Adrenal gland (tissue), 19 donors: ENCODE measurements at places on chromosomes 4 and X. TPM values are rescaled to one million over a fixed set of nuclear protein-coding genes. Genes with fewer than 3 reads are reported as not detected.

DCK gene
- total RNA-seq: 12.8 TPM

GRCh38 chr4:100082852-100083251, 107.4 kb downstream of the DDIT4L start:
- no peaks in the 10 kb centered on the region for H3K27me3 ChIP-seq
- no peak for DNase-seq
- H3K36me3 ChIP-seq: no peaks in the 10 kb centered on the region
- H3K27ac ChIP-seq: no peak overlapping the region

DRP2 gene
- 0.04 TPM for total RNA-seq

DNA sequence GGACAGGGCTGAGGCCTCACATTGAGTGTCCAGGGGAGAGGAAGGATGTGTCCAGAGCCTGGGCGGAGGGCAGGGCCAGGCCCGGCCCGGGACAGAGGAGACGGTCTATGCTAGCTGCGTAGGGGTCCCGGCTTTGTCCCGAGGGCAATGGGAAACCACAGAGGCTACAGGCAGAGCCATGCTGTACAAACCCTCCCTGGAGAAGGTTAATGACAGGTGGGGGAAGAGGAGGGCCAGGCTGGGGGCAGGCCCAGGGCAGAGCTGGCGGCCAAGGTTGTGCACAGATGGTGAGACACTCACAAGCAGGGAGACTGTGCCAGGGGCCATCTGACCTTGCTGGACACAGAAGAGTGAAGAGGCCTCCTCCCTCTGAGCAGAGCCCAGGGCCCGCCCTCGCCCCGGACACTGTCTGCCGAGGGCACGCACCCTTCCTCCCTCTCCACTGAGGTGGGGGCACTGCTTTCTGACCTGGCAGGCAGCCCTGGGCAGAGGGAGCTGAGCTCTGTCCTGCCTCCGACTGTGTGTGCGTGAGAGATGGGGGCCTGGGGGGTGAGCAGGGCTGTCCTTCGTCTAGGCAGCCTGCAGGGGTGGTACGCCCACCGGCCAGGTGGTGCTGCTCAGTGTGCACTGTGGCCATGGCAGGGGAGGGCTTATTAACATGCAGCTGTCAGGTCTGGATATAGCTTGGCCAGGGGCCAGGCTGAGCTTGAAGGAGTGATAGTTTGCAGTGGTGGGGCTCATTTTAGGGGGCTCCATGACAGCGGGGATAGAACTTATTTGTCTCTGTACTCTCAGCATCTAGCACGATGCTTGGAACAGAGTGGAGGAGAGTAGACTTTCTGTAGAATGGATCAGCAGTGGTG, 75.7 kb upstream of the LRPAP1 start:
- H3K36me3 ChIP-seq: no peaks in the 10 kb centered on the region
- H3K4me3 ChIP-seq: no peak overlapping the region

DNA sequence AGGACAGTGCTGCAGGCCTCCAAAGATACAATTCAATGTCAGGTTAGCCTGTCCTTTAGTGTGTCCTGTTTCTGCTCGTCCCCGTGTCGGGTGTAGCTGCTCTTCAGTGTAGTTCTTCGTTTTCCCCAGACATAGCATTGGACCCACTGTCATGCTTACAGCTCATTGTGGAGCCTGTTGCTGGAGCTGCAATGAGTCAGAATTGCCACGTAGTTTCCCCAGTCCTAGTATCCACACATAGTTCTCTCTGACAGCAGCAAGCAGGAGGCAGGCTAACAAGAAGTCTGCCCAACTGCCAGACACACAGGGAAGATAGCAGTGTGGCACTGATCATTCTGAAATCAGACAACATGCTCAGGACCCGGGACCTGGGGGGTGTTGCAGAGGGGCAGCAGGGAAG, 49.2 kb downstream of the MOSPD2 start:
- no peaks in the 10 kb centered on the region for H3K36me3 ChIP-seq
- H3K4me3 ChIP-seq: no peak overlapping the region
- H3K27ac ChIP-seq: no peak overlapping the region
- peak; percentile 14 for DNase-seq

DNA sequence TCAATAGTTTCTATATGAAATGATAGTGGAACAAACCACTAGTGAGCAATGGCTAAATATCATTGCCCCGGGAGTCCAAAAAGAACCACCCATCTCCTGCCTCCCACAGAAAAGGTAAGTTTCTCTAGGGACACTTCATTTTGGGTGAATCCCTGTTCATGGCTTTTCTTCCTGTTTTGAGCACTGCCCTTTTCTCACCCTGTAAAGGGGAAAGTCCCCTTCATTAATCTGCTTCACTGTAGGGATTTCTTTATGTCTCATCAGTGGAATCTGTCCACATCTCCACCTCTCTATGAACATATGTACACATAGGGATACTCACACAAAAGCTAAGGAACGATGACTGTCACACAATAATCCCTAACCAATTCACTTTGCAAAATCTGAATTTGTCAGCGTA, 28.6 kb downstream of the MAGED4 start:
- H3K4me1 ChIP-seq: no peaks in the 10 kb centered on the region
- peaks cover 31% of the 10 kb centered on the region for H3K27me3 ChIP-seq
- no peak overlapping the region for H3K4me3 ChIP-seq
- H3K36me3 ChIP-seq: no peaks in the 10 kb centered on the region
- DNase-seq: no peak

QRFPR gene
- total RNA-seq: 1.6 TPM

- no peaks in the 10 kb centered on the region for H3K27me3 ChIP-seq
- no peaks in the 10 kb centered on the region for H3K36me3 ChIP-seq
Observed at GRCh38 chrX:12955882-12956703, 18.8 kb upstream of the TMSB4X start.

DNA sequence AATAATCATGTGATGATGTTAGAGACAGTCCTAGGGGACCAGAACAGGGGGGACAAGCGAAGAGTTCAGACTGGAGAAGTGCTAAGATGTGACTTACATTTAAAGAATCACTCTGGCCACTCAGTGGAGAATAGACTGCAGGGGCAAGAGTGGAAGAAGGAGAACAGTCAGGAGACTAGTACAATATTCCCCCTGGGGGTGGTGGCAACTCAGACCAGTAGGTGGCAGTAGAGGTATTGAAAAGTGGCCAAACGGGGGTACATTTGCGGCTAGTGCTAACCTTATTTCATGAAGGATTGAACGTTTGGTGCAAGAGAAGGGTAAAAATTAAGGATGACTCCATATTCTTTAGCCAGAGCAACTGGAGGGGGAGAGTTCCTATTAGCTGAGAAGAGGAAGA, 2.7 kb upstream of the BMX start:
- peaks cover 20% of the 10 kb centered on the region for H3K27me3 ChIP-seq
- peak; percentile 35 for DNase-seq
- no peaks in the 10 kb centered on the region for H3K36me3 ChIP-seq
- no peak overlapping the region for H3K27ac ChIP-seq
- H3K4me3 ChIP-seq: no peak overlapping the region

GRCh38 chr4:160159457-160159856, 1056.6 kb downstream of the RAPGEF2 start:
- no peak overlapping the region for H3K27ac ChIP-seq
- no peak for DNase-seq
- H3K36me3 ChIP-seq: no peaks in the 10 kb centered on the region
- H3K4me3 ChIP-seq: no peak overlapping the region
- H3K4me1 ChIP-seq: no peaks in the 10 kb centered on the region

PRRG1 gene
- 9.6 TPM for total RNA-seq

NCAPG gene
- 0.30 TPM for total RNA-seq

- no peaks in the 10 kb centered on the region for H3K27me3 ChIP-seq
- no peaks in the 10 kb centered on the region for H3K4me1 ChIP-seq
- no peak overlapping the region for H3K27ac ChIP-seq
- H3K36me3 ChIP-seq: no peaks in the 10 kb centered on the region
Observed at GRCh38 chr4:40121515-40121914, 64.9 kb downstream of the N4BP2 start.

IBSP gene
- not detected for total RNA-seq

DNA sequence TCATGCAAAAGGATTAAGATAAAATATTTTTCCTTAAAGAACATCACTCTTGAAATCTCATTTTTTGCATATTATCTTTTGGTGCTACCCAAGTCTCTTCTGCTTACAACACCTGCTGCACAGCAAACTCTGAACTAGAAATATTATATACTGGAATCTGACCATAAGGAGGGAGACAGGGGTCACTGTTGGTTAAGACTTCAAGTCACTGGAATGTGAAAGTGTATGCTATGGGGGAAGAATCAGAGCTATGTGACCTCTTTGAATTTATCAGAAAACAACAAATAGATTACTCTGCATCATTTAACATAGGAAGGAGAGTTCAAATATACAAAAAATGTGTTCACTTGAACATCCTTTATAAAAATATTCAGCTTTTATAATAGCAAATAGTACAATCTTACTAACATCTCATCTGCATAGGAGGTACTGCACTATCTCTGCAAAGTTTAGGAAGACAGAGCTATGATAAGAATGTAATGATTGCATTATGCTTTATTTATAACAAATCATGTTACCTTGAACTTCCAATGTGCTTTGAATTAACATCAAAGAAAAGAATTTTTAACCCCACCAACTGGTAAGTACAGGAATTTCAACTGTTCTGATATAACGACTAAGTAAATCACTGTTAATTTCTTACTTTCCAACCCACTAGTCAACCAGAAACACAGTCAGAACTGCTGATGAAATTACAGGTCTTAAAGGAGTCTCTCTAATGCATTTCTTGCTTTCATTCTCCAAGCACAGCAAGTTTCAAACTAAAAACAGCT, 69.8 kb downstream of the ZNF827 start:
- H3K27me3 ChIP-seq: no peaks in the 10 kb centered on the region
- H3K27ac ChIP-seq: no peak overlapping the region
- H3K4me1 ChIP-seq: peaks cover 15% of the 10 kb centered on the region

DNA sequence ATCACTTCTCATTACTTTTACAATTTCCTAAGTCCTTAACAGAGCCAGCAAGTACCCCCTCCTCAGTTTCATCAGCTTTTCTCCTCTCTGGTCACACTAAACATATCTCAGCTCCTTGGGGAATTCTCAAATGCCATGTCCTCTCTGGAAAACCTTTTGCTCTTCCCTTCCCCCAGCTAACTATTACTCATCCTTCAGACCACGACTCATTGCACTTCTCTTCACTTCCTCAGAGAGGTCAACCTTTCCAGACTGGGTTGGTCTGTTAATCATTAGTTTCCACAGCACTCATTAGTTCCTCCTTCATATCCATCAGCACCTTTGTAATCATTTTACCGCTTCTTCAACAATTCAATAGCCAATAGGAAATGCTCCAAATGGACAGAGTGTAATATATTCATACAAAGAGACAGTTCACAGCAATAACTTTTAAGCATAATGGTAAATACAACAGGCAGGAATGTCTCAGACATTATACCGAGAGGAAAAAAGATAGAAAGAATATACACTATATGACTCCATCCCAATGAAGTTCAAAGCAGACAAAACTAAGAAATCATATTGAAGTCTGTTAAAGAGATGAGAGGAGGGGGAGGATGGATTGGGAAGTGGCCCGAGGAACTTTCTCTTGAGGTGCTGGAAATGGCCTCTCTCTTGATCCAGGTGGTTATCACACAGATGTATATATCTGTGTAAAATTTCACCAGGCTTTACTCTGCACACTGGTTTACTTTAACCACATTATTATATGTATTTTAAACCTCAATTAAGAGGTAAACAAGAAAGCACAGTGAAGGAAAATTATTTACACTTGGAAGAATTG, 39.6 kb downstream of the DDX60L start:
- H3K27me3 ChIP-seq: no peaks in the 10 kb centered on the region
- no peak overlapping the region for H3K27ac ChIP-seq
- H3K36me3 ChIP-seq: no peaks in the 10 kb centered on the region
- H3K4me1 ChIP-seq: no peaks in the 10 kb centered on the region
- no peak overlapping the region for H3K4me3 ChIP-seq
- DNase-seq: no peak

GRCh38 chrX:109635146-109635545, 10.2 kb upstream of the KCNE5 start:
- no peaks in the 10 kb centered on the region for H3K36me3 ChIP-seq
- H3K27ac ChIP-seq: no peak overlapping the region
- H3K4me1 ChIP-seq: no peaks in the 10 kb centered on the region
- no peaks in the 10 kb centered on the region for H3K27me3 ChIP-seq

DNA sequence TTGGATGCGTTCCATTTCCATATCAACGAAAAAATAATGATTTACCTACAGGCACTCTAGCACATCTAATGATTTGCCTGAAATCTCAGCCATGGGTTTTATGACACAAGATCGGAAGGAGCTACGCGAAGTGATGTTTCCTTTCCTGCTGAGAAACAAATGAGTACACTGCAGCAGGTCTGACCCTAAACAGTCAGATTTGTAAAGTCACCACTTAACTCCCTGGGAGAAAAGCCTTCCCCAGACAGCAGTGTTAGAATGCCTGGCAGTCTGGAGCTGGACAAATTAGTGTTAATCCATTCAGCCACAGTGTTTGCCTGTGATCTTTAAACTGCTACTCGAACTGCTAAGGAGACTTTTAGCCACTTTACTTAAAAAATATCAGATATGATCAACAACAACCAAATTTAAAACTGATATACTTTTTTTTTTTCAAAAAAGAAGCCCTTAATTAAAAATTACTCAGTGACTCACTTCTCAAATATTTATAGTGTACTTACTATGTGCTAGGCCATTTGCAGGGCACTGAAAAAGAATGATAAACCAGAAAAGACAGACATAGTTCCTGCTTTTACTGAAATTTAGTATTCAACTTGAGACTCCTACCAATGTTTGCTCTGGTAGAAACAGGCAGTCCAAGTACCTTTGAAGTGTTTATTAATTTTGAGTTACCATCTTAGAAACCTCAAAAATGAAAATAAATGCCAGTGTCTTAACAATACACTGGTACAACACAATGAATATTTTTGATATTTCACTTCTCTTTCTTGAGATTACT, 104.5 kb downstream of the SHISA3 start:
- H3K4me3 ChIP-seq: no peak overlapping the region
- no peaks in the 10 kb centered on the region for H3K27me3 ChIP-seq
- no peak for DNase-seq
- no peaks in the 10 kb centered on the region for H3K4me1 ChIP-seq
- H3K27ac ChIP-seq: no peak overlapping the region

NLGN4X gene
- total RNA-seq: 0.65 TPM

DNA sequence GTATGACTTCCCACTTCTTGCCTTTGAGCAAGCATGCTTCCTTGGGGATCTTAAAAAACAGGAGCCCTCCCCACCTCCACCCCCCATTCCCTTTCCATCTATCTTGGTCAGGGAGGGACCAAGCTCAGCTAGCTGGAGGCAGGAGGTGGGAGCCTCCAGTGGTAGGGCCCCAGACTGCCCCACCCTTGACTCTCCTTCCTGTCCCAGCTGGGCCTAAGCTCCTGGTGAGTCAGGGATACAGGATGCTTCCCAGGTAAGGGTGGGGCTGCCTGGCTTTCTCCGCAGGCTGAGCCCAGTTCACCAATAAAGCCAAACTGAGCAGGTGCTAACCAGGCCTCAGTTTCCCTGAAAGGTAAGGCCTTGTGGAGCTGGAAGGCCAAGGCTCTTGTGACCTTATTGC, 15.2 kb downstream of the EFNB1 start:
- no peaks in the 10 kb centered on the region for H3K27me3 ChIP-seq
- H3K4me1 ChIP-seq: no peaks in the 10 kb centered on the region
- peaks cover 9% of the 10 kb centered on the region for H3K36me3 ChIP-seq
- H3K27ac ChIP-seq: no peak overlapping the region
- H3K4me3 ChIP-seq: no peak overlapping the region

DNA sequence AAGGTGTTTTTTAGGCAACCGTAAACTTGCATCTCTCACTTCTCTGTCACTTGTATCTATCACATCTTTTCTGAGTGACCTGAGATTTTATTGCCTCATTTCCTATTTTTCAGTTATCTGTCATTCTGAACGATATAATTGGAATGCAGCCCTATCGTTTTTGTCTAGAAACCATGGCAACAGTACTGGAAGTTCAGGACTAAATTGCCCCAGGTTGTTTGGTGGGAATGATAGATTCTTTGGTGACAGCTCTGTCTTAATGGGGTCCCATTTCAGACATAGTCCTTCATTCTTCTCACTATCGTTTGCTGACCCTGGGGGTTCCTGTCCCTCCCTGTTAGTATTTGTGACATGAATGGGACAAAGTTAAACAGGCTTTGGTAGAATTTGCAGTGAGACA, 267.7 kb upstream of the GALNT7 start:
- H3K4me3 ChIP-seq: no peak overlapping the region
- H3K36me3 ChIP-seq: no peaks in the 10 kb centered on the region
- no peaks in the 10 kb centered on the region for H3K4me1 ChIP-seq
- H3K27ac ChIP-seq: no peak overlapping the region
